Type B pancreatic cell (in vitro differentiated cells): ENCODE measurements at places on chromosomes 6 and 20.

- no peak for DNase-seq
Measured at GRCh38 chr6:144418959-144419545, 133.9 kb downstream of the UTRN start.

DNA sequence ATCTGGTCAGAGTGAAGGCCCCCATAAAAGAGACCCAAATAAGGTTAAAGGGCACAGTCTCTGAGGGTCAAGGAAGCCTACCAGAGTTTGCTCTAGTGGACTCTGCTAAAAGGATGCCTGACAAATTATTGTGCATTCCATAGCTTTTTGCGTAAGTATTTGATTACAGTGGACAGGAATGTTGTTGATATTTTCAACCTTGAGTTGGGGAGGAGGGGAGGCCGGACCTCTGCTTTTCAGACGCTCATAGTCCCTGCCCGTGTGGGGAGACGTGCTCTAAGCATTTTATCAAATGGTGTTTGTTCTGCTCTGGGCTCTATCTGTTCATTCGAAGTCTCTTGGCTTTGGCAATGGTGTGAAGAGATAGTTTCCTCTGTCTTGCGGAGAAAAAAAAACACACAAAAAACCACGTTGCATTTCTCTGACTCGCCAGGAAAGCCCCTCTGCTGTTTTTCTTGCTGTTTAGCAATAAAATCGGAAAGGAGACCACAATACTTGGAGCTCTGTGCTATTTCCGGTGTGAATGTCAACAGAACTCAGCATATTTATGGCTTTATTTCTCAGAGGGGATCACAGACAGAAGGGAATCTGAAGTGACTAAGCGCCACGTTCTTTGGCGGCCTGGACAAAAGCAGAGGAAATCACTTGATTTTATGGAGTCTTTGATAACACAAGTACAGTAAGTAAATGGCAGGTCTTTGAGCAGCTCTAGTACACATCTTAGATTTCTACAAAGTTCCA, 159.8 kb downstream of the ZFP64 start:
- no peak for DNase-seq

- DNase-seq = no peak
Measured at GRCh38 chr20:59069026-59069425, 26.4 kb upstream of the PRELID3B start.

- DNase-seq = no peak
Measured at GRCh38 chr6:2432292-2432691, 186.9 kb upstream of the GMDS start.

DNA sequence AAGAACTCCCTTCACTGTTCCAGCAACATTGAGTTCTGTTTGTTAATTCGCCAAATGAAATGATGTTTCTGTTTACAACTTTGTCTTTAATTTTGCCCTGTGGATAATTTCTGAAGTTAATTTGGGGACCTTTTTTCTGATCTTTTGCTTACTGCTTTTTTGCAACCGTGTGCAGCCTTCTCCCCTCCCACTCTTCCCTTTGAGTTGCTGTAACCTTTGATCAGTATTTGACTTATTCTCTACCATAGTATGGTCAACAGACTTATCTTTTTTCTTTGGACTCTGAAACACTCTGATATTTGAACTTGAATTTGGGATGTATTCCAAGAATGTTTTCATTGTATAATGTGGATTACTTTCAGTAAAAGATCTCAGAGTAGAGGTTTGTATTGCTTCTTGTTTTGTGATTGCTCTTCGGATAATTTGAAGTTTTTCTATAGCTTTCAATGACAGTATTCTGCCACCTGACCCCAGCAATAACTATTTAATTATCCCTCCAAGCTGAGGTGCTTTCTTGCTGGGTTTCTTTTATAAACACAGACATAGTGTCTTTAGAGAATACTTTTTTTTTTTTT, 46.2 kb downstream of the LRRN4 start:
- no peak for DNase-seq

GRCh38 chr6:38638941-38639497, 710 bp downstream of the BTBD9 start:
- DNase-seq = no peak

GRCh38 chr6:133542056-133542821, 301.1 kb downstream of the EYA4 start:
- no peak for DNase-seq

DNA sequence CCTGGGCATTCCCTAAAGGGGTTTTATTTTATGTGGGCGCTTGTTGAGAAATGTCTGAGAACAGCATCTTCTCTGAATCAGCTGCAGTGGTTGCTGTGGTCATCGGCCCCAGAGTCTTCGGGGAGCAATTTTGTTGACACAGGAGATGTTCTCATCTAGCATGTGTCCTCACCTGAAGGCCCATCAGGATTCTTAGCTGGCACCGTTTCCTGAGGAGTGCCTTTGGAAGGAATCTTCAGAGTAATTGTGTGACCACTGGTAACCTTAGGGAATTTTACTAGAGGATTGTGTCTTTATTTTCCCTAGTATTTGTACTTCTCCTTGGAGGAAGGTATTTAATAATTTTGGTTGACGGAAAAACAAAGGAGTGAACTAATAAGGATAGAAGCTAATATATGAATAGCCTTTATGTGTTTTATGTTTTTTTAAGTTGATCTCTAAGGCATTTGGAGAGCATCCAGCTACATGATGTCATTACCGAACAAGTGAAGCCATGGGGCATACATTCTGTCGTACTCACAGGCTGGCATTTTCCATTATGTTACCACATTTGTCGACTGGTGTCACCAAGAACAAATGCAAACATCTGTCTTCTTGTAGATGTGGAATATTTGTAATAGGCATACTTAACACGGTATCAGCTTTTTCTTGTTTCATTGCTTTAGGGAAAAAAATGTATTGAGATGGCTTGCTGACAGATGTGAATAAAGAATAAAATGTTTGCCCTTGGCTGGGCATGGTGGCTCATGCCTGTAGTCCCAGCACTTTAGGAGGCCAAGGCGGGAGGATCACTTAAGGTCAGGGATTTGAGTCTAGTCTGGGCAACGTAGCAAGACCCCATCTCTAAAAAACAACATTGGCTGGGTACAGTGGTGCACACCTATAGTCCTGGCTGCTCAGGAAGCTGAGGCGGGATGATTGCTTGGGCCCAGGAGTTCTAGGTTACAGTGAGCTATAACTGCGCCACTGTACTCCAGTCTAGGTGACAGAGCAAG, 41.9 kb downstream of the TULP4 start:
- DNase-seq = no peak

GRCh38 chr6:104954190-104954797, 2.6 kb upstream of the LIN28B start:
- DNase-seq = no peak

- DNase-seq = no peak
Measured at GRCh38 chr20:16293590-16293989, 279.7 kb downstream of the KIF16B start.

DNA sequence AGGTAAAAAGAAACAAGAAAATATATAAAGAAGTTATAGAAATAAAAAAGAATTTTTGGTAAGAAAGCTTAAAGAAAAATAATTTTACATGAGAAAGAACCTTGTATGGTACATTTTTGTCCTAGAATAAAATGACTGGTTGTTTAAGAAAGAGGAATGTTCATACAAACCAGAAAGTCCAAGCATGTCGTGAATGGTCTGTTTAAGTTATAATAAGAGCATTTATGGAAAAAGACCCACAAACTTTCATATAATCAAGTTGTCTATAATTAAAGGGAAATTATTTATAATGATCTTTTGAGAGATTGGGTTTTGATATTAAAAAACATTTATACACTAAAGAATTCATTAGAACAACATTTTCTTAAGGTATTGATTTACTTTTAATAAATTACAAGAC, 27.8 kb upstream of the FAM110A start:
- DNase-seq = no peak

- no peak for DNase-seq
Measured at GRCh38 chr20:10848810-10849370, 175.1 kb upstream of the JAG1 start.

DNA sequence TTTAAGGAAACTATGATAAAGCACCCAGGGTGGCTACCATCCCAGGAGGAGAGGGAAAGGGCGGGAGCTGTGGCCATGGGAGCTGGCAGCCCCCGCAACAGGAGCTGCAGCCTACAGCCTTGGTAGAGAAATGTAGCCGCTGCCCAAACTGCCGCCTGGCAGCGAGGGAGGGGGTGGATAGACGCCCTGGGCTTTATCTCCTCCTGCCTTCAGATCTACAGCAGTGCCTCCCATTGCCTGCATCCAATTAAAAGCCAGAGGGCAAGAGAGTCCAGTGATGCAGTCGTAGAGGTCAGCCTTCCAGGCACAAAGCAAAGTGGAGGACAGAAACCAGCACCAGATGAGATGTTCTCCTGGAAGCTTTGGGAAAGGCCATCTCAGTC, 35.0 kb upstream of the ZFAND3 start:
- no peak for DNase-seq

- DNase-seq = no peak
Measured at GRCh38 chr6:2019051-2019450, 226.4 kb downstream of the GMDS start.

- DNase-seq = no peak
Measured at GRCh38 chr20:44701118-44701857, 13.9 kb upstream of the CCN5 start.

DNA sequence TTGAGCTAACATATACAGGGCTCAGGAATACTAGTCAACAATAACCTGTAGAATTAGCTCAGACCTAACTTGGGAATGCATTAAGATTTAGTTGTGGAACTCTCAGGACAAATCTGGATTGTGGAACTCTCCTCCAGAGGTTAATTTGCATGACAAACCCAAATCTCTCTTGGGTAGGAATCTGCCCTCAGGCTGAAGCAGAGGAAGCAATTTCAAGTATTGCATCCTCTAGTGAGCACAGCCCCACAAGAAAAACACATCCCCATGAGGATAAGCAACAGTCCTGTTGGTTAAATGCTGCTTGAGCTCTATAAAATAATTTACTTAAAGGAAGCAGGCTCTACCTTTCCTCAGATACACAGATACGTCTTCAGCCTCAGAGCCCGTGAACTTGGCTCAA, 170.9 kb upstream of the STXBP5 start:
- DNase-seq = no peak

DNA sequence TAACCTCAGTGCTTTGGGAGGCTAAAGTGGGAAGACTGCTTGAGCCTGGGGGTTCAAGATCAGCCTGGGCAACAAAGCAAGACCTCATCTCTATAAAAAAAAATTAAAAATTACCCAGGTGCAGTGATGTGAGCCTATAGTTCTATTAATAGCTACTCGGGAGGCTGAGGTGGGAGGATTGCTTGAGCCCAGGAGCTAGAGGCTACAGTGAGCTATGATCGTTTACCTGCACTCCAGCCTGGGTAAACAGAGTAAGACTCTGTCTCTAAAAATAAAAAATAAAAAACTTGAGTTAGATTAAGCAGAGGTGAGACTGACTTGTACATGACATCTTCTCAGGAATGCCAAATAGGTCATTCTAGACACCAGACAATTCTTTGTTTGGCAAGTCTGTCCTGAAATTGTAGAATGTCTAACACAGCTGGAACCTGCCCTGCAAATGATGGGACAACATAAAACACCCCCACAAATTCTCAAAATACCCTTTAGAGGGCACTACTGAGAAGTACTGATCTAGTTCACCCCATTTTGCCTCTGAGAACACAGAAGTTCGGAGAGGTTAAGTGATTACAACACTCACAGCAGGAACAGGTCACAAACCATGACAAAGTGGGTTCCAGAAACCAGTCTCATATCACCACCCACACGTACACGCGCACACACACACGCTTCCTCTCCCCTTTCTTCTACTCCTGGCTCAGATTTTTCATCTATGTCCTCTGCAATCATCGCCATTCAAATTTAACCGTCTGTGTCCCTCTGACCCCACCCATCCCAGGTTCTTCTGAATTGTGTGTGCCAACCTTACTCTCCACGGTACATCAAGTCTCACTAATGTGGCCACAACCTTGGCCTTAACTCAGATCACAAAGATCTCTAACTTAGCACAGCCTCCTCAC, 38.3 kb downstream of the ARHGAP18 start:
- DNase-seq = no peak

DNA sequence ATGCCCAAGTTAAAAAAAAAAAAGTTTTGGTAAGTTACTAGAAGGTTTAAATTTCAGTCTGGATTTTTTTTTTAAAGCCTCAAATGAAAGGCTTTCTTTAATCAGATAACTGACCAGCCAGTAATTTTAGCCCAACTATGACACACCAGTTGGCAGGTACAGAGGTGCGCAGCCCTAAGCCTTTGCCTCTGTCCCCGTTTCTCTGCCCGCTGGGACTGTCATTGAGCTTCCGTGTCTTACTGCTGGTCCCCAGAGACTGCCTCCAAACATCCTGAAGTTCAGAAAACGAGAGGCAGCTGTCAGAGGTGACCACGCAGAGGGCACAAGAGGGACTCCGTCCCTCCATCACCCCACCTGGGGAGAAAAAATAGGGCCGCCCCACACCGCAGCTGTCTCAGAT, 118.2 kb downstream of the RPS12 start:
- DNase-seq = no peak

DNA sequence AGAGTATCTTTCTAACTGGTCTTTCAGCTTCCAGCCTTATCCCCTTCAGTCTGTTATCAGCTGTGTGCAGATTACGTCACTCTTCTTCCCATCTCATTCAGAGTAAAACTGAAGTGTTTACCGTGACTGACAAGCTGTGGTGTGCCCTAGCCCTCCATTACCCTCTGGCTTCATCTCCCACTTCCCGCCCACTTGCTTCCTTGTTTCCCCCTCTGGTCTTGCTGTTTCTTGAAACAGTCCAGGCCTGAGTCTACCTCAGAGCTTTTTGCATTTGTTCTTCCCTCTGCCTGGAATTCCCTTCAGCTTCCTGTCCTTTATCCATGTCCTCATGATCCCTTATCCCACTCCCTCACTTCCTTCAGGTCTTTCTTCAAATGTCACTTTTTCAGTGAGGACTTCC, 66.9 kb downstream of the CARMIL1 start:
- DNase-seq = no peak

- DNase-seq = no peak
Measured at GRCh38 chr6:122660296-122660695, 50.1 kb downstream of the PKIB start.

DNA sequence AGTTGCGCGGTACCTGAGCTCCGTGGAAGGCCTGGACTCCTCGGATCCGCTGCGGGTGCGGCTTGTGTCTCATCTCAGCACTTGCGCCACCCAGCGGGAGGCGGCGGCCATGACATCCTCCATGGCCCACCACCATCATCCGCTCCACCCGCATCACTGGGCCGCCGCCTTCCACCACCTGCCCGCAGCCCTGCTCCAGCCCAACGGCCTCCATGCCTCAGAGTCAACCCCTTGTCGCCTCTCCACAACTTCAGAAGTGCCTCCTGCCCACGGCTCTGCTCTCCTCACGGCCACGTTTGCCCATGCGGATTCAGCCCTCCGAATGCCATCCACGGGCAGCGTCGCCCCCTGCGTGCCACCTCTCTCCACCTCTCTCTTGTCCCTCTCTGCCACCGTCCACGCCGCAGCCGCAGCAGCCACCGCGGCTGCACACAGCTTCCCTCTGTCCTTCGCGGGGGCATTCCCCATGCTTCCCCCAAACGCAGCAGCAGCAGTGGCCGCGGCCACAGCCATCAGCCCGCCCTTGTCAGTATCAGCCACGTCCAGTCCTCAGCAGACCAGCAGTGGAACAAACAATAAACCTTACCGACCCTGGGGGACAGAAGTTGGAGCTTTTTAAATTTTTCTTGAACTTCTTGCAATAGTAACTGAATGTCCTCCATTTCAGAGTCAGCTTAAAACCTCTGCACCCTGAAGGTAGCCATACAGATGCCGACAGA, 9.9 kb downstream of the HEY2 start:
- no peak for DNase-seq

- DNase-seq = no peak
Measured at GRCh38 chr20:56989516-56989915, 276.9 kb downstream of the BMP7 start.
